ENCODE measurements at places on chromosomes 3 and 15.

- peak; percentile 70 for ATAC-seq
These were observed 172.7 kb upstream of the LMCD1 start for GRCh38 chr3:8328967-8329366.

DNA sequence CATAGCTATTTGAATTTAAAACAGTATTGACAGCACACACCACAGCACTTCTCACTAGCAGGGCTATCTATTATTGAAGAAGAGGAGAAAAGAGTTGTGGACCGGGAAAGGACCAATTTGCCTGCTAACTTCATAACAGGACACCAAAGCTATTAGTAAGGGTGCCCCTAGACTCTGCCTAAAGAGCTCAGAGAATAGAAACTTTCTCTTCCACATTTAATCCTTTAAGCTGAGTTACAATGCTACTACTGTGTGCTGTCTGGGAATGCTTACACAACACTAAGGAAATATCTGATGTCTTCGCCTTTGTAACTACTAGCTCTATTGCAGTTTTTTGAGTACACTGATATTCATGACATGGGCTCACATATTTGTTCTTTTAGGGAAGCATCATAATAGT is 13.5 kb upstream of the AADAC start:
- no peak for ATAC-seq

DNA sequence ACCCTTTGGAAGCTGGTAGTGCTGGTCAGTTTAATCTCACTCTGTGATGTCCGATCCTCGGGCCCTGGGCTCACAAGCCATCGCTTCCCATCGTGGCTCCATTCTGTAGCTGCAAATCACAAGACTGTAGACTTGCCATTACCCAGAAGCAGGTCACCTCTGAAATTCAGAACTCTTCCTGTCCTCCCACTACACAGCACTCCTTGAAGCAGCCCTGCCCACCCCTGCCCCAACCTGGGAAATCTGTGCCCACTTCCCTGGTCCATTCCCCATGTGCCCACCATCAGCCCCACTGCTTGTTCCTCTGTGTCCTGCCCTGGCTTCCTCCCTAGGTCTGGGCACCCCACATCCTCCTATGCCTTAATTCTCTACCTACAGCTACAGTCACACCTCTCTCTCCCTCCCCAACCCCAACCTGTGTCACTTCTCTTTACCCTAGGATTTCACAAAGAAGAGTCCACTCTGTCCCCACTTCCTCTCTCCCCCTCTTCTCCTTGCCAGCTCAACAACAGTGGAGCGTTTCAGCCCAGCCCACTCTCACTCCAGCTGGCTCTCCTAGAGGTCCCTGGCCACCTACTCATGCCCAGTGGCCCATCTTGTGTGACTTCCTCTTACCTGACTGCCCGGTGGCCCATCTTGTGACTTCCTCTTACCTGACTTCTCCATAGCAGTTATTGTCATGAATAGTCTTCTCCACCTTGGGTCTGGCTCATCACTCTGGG is 8.3 kb downstream of the ZNF710 start:
- ATAC-seq: no peak

DNA sequence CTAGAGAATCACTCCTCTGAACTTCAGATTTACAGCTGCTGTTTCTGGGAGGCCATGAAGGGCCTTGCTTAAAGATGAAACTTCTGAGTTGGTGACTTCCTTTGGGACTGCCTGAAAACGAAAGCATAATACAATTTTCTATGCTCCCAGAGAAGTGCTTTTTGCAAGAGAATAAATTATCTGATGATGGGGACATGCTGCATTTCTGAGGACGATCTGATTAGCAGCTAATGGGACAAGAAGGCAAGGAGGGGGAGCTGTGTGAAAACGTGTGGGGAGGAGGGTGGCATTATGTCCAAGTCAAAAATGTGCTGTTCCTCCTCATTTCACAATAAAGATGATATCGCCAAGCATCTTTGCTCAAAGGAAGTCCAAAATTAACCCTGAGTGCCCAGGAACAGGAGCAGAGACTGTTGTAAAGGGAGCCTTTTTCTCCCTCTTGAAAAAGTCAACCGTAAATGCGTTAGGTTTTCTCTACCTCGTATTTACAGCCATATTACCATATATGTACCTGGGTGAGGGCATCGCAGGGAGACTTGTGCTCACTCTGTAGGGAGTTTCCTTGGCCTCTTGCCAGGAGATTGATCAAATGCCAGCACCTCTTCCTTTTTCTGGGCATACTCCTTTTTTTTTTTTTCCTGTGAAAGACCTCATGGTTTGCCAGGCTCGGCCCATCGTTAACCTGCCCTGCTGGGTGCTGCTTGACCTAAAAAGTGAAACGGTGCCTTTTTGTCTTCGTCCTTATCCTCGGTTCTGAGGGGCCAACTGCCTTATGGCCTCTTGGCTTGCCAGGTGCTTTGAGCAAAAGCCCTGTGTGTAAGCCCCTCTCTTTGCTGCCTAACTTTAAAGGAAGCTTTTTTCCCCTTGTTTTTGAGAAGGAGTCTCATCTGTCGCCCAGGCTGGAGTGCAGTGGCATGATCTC is 11.5 kb downstream of the ITPR1 start:
- ATAC-seq: no peak
